ENCODE measurements at places on chromosomes 5 and 9.

DNA sequence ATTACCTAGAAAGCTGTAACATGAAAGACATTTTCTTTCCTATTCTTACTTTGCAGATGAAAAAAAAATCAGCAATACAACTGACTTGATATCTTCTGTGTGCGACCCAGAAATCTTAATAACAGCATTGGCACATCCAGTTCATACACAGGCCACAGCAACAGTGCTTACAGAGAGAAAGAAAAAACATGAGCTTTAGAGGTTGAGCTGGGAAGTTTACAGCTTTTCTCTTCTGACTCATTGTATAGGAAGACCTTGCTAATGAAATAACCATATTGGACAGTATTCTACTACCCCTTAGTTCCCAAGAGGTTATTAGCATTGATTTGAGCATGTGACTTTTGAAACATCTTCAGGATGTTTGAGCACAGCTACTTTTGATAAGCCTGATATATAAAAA lies 1033.4 kb upstream of the DMAC1 start:
- DNase-seq: no peak

GRCh38 chr5:96714951-96715451 lies 52.8 kb downstream of the CAST start:
- DNase-seq: peak; percentile 23

- no peak for DNase-seq
These were observed 7.9 kb downstream of the RACK1 start for GRCh38 chr5:181235689-181236366.

DNA sequence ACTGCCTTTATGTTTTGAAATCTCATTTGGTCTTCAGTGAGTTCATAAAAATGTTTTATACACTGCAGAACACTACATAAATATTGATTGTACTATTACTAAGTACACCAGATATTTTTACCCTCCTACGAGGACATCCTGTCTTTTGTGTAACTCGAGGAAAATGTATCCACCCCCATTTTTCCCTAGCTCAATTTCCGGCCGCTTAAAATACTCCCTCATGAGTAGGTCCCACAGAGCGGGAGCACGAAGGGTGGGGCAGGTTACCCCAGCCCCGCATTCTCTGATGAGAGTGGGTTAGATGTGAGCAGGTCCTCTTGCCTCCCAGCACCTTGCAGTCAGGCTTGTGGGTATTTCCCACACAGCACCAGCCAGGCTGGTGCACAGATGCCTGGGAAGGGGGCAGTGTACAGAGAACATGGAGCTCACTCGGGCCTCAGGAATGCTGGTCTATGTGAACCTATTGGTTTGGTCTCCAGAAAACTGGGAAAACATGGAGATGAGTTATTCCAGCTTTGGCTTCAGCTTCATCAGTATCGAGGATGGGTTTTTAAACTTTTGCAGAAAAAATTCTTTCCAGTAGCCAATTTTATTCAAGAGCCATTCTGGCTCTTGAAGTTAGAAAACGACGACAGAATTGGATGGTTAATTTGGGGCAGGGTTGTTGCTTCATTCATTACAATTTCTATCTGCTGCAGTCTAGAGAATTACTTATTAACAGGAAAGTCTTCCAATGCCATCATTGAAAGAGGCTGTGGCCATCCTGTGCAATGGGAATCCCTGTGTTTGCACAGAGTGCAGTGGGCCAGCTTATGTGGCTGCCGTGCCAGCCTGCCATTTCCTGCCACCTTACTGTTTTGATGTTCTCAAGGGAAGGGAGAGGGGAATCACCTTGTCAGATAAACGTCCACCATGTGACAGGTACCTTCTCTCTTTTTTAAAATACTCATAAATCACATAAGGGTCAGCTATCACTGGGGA lies 73.2 kb downstream of the WDR41 start:
- DNase-seq: no peak

- no peak for DNase-seq
These were observed 15.7 kb downstream of the ALDOB start for GRCh38 chr9:101419863-101420262.

- no peak for DNase-seq
These were observed 40.2 kb upstream of the PTPN3 start for GRCh38 chr9:109538346-109538745.

- DNase-seq: no peak
These were observed 5.2 kb downstream of the RXRA start for GRCh38 chr9:134331186-134332025.

DNA sequence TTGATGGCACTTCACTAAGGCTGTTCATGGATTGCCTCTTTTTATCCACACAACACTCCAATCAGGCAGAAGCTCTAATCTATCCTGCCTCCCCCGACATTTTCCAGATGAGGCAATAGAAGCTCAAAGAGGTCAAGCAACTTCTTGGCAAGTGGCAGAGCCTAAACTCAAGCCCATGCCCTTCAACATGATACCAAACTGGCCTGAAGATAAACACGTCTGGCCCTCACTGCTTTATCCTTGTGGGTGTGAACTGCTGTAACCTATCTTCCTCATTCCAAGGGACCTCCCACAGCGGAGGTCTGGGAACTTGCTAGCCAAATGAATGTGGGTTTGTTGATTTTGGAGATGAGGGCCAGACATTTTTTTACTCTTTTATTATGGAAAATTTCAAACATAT lies 9.5 kb downstream of the SLC35A4 start:
- DNase-seq: no peak

DNA sequence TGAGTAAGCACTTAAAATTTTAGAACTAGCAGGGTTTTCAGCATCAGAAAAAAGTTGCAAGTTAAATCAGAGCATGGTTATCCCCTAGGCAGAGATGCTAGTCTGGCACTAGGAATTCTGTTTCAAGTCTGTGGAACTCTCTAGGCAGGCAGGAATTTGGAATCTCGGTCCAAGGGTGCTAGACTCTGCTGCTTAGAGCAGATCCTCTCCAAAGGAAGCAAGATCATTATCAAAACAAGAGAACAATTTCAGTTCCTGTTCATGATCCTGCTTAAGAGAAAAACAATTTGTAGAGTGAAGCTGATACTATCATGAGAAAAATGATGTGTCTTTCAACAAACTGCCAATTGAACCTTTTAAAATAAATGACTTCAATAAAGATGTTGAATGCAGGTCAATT lies 420.7 kb downstream of the KIF4B start:
- no peak for DNase-seq

- no peak for DNase-seq
These were observed 27.6 kb upstream of the CDKN2AIPNL start for GRCh38 chr5:134439210-134439654.

DNA sequence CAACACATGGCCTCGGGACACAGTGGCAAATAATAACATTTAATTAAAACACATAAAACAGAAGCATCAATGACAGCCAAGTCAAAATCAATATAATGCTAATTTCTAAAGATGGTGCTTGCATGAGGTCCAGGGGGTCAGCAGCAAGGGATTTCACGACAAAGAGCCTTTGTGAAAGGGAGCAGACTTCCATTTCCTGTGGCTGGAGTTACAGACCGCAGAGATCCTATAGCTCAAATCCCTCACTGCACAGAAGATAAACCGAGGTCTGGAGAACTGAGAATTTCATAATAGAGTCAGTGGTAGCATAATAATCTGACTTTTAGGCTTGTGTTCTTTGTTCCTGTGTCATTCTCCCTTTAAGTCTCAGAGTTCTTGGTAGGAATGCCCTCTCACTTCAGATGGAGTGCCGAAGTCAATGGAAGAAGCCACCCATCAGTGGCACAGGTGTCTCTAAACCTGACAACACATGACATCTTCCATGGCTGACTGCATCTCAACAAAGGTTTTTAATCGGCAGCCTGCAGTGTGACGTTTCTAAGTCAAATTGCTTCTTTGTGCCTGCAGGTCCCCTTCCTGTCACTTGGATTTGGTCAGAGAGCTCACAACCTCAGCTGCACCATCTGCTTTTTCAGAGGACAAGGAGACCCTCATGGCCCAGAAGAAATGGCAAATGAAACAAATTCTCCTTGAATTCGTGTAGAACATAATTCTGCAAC lies 67.4 kb downstream of the CARTPT start:
- no peak for DNase-seq

GRCh38 chr5:132022737-132023136 lies 11.3 kb upstream of the ACSL6 start:
- no peak for DNase-seq

DNA sequence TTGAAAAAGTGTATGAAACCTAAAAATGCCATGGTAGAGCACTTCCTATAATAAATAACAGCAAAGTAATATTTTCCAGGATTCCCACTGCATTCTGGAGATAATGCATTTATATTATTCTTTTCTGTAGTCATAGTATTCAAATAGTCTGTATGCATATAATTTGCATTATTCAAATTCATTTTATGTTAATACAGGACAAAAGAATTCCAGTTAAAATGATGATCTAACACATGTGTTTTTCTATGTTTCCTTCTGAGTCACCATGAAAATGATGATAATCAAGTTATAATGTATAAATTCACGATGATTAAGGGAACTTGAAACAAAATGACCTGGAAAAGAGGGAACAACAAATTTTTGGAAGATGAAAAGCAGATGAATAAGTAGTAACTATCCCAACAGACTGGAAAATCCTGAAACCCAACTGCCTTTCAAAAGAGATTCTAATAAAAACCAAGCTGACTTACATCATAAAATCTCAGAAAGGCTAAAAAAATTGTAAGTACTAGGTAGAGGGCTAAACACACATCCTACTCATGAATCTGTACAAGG lies 358.6 kb upstream of the PAPPA start:
- no peak for DNase-seq

DNA sequence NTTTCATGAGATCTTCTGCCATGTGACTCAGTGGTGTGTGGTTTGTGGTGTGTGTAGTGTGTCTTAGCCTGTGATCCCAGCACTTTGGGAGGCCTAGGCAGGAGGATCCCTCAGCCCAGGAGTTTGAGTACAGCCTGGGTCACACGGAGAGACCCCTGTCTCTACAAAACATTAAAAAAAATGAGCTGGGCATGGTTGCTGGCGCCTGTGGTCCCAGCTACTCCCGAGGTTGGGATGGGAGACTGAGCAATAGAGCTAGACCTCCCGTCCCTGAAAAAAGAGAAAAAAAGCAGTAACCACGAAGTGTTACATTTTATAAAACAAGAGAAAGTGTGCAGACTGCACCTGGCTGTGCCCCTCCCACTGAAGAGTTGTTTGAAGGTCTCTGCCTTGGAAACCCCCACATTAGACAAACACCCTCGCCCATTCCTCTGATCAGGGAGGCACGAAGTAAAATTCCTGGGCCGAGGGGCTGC lies 21.2 kb upstream of the RNU6ATAC start:
- no peak for DNase-seq

DNA sequence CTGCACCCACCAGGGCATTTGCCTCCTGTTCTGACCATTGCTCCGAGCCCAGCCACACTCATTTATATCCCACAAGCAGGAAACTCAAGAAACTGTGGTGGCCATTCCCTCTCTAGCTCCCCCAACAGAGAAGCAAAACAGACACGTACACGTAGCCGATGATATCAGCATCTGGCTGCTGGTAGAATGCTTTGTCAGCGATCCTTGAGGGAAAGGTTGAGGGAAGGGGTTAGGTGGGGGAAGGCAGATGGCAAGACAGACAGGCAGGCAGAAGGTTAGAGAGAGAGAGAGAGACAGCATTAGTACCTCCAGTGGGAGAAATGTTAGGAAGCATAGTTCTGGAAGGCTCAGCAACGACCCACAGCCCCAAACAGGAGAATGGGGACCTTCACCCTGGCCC lies 7.8 kb downstream of the HIGD2A start:
- DNase-seq: no peak

DNA sequence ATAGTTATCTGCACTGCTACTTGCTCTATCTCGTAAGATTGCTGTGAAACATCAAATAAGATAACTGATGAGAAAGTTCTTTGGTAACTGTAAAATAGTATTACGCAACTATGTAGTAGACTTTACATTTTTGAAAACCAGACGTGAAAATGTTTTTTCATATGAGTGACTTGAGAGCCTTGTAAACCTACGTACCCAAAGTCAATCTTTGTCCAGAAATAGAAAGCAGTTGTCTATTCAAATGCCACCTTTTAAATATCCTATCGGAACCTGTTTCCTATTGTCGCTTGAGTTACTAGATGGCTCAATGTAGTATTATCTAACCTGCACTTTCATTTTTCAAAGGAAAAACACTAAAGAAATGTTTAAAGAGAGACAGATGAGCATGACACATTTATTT lies 1.6 kb downstream of the FNIP1 start:
- DNase-seq: no peak

GRCh38 chr9:133742849-133743444 lies 4.8 kb upstream of the SARDH start:
- DNase-seq: peak; percentile 38

DNA sequence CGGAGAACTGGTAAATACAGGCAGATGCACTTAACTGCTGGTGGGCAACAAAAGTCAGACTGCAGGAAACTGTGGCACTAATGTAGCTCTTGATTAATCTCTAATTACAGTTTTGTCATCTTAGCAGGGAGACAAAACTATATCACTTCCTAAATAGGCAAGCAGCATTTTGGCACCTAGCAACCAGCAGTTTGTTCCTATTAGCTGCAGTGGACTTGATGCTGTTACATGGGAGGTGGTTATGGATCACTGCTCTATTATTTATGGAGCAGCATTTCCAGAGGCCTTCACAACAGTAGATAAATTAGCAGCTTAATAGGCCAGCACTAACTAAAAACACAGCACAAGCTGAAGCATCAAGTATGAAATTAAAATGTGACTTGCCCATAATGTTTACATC lies 518.3 kb upstream of the ITGA1 start:
- no peak for DNase-seq

DNA sequence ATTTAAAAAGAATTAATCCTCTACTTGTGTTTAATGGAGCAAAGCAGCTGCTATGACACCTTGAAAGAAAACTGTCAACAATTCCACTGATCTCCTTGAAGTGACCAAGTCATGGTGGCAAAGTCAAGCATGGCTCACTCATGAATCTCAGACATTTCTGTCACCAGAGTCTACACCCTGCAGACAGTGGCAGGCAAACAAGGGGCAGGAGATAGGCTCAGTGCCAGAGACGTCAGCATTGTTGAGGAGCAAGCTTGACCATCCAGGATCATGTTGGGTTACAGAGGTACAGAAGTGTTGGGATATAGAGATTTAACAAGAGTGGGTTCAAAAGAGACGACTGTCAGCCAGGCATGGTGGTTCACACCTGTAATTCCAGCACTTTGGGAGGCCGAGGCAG lies 16.1 kb upstream of the VPS13A start:
- DNase-seq: no peak

DNA sequence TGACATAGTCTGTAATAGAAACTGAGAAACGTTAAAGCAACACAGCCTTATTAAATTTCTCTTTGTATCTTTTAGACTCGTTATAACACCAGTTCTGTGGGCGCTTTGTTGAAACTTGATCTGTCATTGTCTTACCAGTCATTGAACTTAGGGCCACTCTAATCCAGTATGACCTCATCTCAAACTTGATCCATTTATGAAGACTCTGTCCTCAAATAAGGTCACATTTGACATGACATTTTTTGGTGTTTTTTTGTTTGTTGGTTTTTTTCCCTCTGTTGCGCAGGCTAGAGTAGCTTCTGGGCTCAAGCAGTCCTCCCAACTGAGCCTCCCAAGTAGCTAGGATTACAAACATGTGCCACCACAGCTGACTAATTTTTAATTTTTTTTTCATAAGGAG lies 5.9 kb downstream of the APC start:
- DNase-seq: no peak

GRCh38 chr9:108374626-108375025 lies 481.2 kb downstream of the ACTL7B start:
- no peak for DNase-seq

All from bone marrow (tissue), 2 donors.